ENCODE measurements at places on chromosomes 4 and X.

- no peak for DNase-seq
Measured at GRCh38 chr4:3744232-3744631, 22.0 kb upstream of the ADRA2C start.

DNA sequence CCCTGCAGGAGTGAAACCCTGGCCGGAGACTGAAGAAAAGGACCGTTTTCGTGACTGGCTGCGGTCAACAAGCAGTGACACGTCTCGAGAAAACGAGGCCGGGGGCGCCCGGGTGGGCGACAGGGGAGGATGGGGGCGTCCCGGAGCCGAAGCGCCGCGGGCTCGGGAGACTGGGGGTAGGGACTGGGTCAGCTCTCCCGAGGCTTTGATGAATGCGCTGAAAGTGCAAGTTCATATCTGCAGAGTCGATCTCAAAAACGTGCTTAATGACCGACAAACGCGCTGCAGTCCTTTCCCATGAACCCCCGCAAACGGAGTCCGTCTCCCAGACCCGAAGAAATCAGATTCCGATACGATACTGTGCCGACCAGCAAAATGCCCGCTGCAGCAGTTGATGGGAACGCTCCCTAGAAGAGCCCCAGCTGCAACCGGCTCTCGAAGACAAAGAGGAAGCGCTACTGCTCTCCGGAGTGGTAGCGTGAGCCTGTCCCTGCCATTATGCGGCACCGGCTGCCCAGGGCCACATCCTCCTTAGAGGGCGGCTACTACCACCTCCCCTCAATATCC, 806 bp upstream of the CD99L2 start:
- no peak for DNase-seq

- DNase-seq = no peak
Measured at GRCh38 chrX:77628294-77629025, 157.6 kb downstream of the ATRX start.

DNA sequence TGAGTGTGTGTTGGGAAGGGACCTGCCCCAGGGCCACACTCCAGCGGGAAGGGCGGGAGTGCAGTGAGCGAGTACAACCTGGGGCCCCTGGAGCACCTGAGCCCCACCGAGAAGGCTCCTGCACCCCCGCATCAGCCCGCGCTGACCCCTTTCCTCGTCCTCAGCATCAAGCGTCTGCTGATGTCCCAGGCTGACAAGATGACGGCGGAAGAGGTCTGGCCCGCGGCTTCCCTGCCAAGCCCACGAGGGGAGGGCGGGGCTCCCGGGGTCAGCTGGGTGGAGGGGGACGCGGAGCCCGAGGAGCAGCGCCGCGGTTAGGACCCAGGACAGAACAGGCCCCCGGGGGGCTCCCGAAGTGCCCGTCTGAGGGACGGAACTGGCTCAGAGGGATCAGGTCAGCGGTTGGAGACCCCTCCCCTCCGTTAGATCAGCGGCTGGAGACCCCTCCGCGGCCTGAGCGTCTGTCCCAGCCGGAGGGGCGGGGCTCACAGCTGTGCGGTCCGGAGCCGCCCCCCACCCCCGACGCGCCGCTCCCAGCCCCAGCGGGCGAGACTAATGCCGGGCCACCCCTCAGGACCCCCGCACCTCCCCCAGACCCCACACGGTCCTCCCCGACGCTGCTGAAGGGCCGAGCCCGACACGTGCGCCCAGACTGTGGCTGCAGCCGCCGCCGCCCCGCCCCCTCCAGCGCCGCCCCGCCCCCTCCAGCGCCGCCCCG, 6.7 kb downstream of the MYL5 start:
- DNase-seq = no peak

- peak; percentile 61 for DNase-seq
Measured at GRCh38 chrX:71618303-71618721, at the start of gene CXCR3. Gene CXCR3 (minus strand): TSS chrX:71618511. CDS start chrX:71618449, 62 bp downstream.

DNA sequence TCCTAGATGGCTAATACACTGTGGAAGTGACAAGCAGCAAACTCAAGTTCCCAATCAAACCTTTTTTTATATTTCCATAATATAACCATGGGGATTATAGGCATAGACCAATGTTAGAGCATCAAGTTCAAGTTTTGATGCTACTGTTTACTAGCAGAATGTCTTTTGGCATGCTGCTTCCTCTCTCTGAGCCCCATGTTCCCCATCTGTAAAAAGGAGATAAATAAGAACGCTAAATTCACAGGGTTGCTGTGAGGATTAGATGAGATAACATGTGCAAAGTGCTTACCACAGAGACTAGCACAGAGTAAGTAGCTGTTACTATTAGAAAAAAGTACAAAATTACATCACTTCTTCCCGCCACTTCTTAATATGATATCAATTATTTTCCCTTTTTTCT, 18.0 kb downstream of the MBNL3 start:
- DNase-seq = no peak

DNA sequence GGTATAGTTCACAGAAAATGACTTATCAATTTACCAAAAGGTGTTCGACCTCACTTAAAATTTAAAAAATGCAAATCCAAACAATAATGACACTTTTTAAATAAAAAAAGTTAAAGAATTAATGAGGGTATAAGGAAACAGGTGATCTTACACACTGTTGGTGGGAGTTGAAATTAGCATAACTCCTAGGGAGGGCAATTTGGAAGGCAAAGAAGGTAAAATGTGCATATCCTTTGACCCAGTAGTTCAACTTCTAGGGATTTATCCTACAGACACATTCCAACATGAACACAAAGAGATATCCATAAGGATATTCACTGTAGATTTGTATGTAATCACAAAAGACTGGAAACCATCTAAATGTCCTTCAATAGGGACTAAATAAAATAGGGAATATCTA, 143.8 kb upstream of the DGKK start:
- DNase-seq = no peak

DNA sequence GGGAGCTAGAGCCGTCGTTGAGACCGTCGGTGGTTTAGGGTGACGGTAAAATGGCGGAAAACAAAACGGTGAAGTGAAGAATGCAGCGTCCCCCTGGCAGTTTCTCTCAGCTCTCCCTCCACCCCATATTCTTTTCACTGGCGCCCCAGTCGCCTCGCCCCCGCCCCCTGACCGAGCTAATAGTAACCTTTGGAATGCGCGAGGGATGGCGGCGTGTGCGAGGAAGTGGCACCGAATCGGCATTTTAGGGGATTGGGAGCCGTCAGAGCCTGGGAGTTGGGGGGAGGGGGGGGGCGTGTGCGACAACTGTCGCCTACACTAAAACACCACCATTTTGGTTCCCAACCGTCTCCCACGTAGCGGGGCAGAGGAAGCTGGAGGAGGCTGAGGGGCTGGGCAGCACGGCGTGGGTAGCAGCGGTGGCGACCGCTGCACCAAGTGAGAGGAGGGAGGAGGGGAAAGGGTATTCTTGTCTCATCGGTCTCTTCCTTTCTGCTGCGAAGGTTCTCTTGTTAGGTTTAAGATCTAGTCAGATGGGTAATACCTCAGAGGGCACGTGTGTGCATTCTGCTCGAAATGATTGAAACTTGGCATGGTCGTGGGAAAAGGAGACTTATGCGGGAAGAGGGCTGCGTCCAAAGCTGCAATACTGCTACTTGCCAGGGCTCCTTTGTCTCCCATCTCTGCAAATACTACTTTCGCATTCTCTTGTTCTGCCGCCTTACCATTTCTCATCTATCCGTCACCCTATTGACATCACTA, 840 bp downstream of the ZNF711 start:
- no peak for DNase-seq

DNA sequence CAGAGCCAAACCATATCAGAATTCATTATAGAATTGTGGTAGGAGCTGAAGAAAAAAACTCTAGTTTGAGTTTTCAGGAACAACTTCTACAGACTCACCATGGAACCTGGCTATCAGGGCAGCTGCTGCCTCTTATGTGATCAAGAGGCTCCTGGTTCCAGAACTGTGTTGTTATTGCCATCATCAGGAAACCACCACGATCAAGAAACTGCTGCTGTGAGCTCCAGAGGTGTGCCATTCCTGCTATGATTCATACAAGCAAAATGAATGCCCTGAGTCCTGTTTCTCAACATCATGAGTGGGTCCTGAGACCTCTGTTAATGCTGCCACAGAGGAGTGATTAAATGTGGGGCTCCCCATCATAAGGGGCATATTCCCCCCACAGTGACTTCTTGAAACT, 43.7 kb downstream of the TASL start:
- DNase-seq = no peak

GRCh38 chr4:11483046-11483445, 54.4 kb upstream of the HS3ST1 start:
- no peak for DNase-seq

GRCh38 chr4:78694457-78694787, 81.7 kb upstream of the BMP2K start:
- DNase-seq = no peak

- no peak for DNase-seq
Measured at GRCh38 chr4:152448854-152449253, 87.0 kb downstream of the FBXW7 start.

- DNase-seq = no peak
Measured at GRCh38 chr4:24896056-24896455, 16.8 kb downstream of the CCDC149 start.

DNA sequence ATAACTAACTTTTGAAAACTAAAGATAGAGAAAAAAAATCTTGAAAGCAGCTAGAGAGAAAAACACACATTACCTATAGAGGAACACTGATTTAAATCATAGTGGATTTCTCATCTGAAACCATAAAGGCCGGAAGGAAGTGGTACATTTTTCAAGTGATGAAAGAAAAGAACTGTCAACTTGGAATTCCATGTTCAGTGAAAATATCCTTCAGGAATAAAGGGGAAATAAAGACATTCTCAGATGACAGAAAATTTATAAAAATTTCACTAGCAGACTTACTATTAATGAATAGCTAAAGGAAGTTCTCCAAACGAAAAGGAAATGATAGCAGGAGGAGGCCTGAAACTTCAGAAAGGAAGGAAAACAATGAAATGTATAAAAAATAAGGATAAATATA, 7.6 kb upstream of the JADE3 start:
- DNase-seq = no peak

- DNase-seq = no peak
Measured at GRCh38 chr4:23957465-23957864, 67.6 kb upstream of the PPARGC1A start.

DNA sequence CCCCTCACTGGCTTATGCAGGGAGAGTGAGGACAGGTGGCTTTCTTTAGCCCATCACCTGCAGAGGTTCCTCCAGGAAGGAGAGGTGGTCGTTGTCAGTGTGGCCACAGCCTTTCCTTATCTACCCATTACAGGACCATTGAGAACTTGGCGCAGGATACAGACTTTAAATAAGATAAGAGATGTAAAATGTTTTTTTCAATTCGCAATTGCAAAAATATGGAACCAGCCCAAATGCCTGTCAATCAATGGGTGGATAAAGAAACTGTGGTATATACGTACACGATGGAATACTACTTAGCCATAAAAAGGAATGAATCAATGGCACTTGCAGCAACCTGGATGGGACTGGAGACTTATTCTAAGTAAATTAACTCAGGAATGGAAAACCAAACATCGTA, 6.9 kb upstream of the RNF175 start:
- no peak for DNase-seq

GRCh38 chrX:78327370-78328086, at the start of gene CYSLTR1:
Gene CYSLTR1 (minus strand): TSS chrX:78327611. CDS start chrX:78273746, 53,865 bp downstream.
- no peak for DNase-seq

DNA sequence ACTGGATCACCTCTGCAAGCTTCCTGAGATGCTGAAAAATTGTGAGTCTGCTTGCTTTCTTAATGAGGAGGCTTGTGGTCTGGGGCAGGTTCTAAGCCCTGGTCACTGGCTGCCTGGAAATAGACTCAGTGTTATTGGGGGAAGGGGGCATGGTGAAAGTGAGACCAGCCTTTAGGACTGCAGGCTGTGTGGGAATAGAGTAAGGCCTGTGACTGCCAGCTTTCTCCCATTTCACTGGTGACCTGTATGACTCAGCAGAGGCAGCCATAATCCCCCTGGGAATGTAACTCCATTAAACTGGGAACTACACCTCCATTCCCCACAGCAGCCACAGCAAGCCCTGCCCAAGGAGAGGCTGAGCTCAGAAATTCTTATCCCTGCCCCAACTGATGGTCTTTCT, 55.9 kb upstream of the IL15 start:
- no peak for DNase-seq

GRCh38 chr4:80196922-80197573, at the start of gene PRDM8:
Gene PRDM8 (plus strand): TSS chr4:80197503. CDS start chr4:80200081, 2,578 bp downstream.
- no peak for DNase-seq

DNA sequence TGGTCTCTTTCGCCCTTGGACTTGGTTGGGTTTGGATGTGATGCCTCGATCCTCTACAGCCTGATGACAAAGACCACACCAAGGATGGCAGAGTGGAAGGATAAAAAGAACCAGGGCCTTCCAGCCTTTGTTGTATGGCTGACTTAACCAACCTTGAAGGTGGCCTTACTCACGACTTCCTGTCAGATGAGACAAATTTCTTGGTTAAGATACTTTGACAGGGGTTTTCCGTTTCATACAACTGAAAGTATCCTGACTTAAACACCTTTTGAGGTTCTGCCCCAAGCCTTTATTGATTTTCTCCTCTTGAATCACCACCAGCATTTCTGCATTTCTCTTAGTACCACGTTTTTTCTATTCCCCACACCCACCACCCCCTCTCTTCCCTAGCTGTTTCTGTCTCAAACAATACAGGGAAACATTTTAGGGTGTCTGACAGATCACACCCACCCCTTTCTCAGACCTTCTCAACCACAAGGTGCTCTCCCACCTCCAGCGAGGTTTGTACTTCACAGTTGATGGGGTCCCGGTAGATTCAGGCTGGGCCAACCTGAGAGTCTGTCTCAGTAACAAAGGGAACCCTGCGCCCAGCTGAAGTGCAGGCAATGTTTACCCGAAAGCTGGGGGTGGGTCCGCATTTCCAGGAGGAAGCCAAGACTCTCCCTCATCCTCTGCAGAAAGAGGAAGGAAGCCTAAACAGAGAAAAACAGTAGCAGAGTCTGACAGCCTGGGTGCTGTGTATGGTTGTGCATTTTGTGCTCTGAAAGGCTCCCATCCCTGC, 5.0 kb upstream of the TSPAN5 start:
- DNase-seq = no peak

- DNase-seq = no peak
Measured at GRCh38 chr4:146104541-146104940, 71.0 kb upstream of the LSM6 start.

DNA sequence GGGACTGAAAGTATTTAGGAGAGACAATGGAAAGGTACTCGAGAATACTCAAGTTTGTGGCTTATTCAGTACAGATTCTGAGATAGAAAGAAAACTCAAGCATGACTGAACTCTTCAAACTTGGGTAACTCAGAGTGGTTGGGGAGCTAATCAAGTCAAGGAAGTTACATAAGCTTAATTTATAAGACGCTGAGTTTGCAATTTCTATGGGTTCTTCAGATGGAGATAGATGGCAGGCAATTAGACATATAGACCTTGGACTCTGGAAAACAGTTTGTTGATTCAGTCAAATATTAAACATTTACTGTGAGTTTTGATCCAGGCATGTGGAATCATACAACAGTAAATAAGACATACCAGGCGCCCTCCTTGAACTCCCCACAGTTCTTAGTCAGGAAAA, 1749.9 kb upstream of the TENM3 start:
- DNase-seq = no peak

GRCh38 chrX:15359701-15360100, 24.4 kb upstream of the PIGA start:
- DNase-seq = no peak
